ENCODE measurements at places on chromosomes 11 and 22. TPM values are rescaled to one million over a fixed set of nuclear protein-coding genes. Genes with fewer than 3 reads are reported as not detected.

PGA3 gene
- total RNA-seq = not detected

PATZ1 gene
- total RNA-seq = 33.9 TPM

F2 gene
- total RNA-seq = not detected

PDE3B gene
- 0.98 TPM for total RNA-seq

MISFA gene
- total RNA-seq = not detected

POU2AF2 gene
- not detected for total RNA-seq

BACE1-AS gene
- total RNA-seq = 3.3 TPM

ACR gene
- 1.1 TPM for total RNA-seq

MUC5B gene
- 8.6 TPM for total RNA-seq

POU2AF3 gene
- total RNA-seq = not detected

CCDC88B gene
- 4.1 TPM for total RNA-seq

Data from A375 (cell line).